Epithelial cell of esophagus (primary cell): ENCODE measurements at places on chromosomes 11 and 22.

GRCh38 chr11:117997823-117998579 lies 11.8 kb downstream of the IL10RA start:
- DNase-seq: no peak

GRCh38 chr11:93392867-93393266 lies 62.3 kb downstream of the DEUP1 start:
- no peak for DNase-seq

- DNase-seq: no peak
These were observed 11.5 kb downstream of the C1QTNF6 start for GRCh38 chr22:37176464-37177061.

DNA sequence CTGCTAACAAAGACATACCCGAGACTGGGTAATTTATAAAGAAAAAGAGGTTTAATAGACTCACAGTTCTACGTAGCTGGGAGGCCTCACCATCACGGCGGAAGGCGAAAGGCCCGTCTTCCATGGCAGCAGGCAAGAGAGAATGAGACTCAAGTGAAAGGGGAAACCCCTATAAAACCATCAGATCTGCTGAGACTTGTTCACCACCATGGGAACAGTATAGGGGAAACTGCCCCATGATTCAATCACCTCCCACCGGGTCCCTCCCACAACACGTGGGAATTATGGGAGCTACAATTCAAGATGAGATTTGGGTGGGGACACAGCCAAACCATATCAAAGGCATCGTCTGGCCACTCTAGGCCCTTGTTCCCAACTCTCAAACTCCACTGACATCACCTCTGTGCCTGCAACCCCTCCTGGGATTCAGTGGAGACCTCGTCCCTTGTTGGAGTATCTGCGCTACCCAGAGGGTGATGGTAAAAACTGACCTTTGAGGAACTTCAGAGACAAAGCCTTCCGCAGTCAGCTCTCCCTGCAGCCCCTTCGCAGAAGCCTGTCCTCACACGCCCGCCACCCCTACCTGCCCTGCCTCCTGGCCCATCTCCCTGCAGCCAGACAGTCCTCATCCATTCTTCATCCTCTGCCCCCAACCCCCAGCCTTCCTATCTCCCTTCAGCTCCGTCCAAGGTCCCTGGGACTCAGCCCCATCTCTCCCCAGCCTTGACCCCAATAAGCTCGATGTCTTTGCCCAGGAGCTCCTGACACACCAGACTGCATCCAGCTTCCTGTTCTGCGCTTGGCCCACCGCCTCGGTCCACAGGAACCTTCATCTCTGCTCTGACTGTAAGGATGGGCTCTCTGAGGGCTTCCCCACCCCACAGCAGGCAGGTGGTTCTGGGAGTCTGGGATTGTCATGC lies 15.8 kb downstream of the CCND1 start:
- DNase-seq: peak; percentile 64

DNA sequence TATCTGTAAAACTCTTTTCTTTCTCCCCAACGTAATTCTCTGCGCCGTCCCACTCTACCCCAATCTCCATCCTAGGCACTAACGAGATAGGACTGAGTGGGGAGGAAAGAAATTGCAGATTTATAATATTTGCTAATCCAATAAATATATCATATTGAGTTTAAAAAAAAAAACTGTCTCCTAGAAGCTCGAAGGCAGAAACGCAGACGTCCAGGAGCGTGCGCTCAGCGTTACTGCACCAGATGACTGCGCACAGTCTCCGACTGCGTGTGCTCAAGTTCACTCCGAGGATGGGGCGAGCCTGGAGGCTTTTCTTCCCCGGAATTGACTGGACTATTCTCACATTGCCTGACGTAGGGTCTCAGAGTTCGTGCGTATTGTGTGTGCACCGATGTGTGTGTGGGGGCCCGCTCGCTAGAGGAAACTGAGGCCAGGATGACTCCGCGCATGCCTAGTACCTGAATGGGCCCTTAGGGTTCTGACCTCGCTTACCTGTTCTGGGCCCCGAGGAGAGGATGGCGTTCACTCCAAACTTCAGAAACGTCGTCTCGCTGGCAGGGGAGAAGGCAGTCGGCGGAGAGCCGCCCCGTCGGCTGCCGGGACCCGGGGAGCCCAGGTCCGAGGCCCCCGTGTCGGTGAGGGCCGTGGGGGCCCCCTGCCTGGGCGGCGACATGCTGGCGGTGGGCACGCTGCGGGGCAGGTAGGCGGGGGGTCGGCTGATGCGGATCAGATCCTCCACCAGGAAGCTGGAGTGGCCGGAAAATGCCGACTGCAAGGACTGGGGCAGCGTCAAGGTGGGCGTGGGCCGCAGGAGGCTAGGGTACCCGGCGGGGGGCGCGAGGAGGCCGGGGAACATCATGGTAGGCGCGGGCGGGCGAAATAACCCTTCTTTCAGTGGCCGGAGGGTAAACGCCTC lies 551 bp downstream of the DBX1 start:
- no peak for DNase-seq

DNA sequence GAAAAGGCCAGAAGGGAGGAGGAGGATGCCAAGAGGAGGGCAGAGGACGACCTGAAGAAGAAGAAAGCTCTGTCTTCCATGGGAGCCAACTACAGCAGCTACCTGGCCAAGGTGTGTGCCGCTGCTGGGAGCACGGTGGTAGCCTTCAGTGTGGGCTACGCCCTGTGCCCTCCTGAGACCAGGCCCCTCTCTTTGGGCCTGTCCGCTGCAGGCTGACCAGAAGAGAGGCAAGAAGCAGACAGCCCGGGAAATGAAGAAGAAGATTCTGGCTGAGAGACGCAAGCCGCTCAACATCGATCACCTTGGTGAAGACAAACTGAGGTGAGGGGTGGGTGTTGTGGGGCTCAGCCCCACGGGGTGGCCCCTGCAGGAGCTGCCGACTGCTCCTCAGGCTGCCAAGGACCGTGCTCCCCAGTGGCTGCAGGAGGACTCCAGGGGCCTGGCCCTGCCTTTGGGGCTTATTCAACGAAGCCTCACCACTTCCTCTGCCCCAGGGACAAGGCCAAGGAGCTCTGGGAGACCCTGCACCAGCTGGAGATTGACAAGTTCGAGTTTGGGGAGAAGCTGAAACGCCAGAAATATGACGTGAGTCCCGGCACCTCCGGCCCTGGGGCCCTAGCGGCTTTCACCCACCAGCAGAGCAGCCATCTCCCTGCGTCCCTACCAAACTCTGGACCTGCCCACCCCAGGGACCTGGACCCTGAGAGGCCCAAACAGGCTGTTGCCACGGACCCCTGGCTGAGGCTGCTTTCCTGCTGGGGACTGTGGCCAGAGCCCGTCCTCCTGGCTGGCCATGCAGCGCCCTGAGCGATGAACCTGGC lies 12.6 kb upstream of the MRPL23 start:
- no peak for DNase-seq

GRCh38 chr11:111977146-111978027 lies 40.2 kb downstream of the DIXDC1 start:
- peak; percentile 28 for DNase-seq
